ENCODE measurements at places on chromosomes 7 and 10.

DNA sequence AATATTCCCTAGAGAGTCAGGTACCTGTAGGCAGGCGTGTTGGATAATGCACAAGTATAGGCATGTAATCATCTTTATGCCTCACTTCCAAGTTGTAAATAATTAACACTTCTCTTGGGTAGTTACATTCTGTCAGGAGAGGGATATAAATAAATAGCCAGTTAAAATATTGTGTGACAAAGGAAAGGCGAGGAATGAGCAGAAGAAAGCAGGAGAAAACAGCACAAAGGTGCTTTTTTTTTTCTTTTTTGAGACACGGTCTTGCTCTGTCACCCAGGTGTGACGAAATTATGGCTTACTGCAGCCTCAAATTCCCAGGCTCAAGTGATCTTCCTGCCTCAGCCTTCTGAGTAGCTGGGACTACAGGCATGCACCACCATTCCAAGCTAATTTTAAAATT is 99.2 kb upstream of the LYZL2 start:
- no peak for DNase-seq

DNA sequence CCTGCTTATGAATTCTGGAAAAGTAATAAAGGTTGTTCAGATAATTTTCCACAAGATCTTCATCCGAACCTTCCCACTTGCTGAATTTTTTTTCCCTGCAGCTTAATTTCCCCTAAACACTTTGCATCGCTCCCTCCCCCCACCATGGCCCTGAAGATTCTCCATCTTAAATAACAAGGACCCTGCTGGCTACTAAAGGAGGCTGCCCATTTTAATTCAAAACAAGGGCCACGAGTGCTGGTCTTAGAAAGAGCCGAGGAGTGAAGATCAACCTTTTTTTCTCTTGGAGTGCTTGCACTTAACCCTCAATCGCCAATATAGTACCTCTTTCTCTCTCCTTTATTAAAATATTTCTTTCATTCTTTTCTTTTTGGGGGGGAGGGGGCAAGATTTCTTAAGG is 9.2 kb upstream of the SP8 start:
- no peak for DNase-seq

GRCh38 chr10:82462910-82463551 is 588.0 kb downstream of the NRG3 start:
- DNase-seq = no peak

GRCh38 chr10:3477683-3478082 is 305.1 kb upstream of the PITRM1 start:
- no peak for DNase-seq

GRCh38 chr10:51139176-51139575 is 64.9 kb downstream of the PRKG1 start:
- DNase-seq = no peak

Data from cardiac septum (tissue), 1 donor.